HEK293T (cell line): ENCODE measurements at places on chromosomes 7 and 10.
A peak's percentile ranks its signal among the peaks of the same experiment; 100 is the strongest.

GRCh38 chr7:2143981-2144595 lies 88.7 kb downstream of the MAD1L1 start:
- DNase-seq, result no peak

- no peak for DNase-seq
Observed at GRCh38 chr7:157392256-157393037, 55.6 kb downstream of the DNAJB6 start.

DNA sequence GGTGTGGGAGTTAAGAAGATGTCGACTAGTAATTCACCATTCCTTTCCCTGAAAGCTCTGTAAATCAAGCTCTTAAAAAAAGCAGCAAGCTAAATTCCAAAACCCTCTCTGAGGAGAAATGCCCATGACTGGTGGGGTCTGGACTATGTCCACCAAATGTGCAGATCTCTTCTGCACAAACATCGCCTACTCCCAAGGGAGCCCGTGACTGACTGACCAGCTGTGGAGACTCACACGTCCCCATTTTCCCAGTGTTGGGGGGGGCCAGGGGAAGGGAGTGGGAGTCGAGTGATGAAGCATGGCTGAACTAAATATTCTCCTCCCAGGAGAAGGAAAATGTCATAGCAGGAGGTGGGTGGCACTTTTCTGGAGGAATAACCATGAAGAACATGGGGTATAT lies 164.1 kb upstream of the HPS1 start:
- DNase-seq, result no peak

DNA sequence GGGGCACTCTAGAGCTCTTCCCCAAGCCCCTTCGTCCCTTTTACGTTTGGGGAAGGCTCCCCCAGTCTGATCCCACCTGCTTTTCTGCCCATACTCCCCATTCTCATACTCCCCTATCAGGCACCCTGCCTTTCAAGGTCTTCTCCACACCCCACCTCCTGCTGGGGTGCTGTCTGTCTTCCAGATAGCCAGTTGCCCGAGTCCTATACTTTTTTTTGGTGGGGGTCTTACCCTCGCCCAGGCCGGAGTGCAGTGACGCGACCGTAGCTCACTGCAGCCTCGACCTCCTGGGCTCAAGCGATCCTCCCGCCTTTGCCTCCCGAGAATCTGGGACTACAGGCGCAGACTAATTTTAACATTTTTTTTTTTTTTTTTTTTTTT lies 775 bp upstream of the ABHD11 start:
- no peak for DNase-seq

DNA sequence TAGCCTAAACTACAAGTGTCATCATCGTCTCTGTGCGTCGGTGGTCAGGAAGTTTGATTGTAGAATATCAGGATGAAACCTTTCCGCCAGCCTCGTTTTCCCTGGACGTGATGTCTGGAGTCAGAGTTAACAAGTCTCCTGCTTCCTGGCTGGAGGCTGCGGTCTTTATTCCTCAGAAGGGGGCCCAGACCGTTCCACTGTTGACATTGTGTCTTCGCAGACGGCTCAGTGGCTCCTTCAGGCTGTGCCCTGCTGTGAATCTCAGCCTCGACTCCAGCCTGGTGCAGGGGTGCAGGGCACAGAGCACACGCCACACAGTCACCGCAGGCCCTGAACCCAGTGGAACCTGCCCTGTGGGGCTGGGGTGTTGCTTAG lies 37.2 kb upstream of the INSIG1 start:
- no peak for DNase-seq

GRCh38 chr7:85489498-85489897 lies 302.6 kb upstream of the SEMA3D start:
- DNase-seq, result no peak

DNA sequence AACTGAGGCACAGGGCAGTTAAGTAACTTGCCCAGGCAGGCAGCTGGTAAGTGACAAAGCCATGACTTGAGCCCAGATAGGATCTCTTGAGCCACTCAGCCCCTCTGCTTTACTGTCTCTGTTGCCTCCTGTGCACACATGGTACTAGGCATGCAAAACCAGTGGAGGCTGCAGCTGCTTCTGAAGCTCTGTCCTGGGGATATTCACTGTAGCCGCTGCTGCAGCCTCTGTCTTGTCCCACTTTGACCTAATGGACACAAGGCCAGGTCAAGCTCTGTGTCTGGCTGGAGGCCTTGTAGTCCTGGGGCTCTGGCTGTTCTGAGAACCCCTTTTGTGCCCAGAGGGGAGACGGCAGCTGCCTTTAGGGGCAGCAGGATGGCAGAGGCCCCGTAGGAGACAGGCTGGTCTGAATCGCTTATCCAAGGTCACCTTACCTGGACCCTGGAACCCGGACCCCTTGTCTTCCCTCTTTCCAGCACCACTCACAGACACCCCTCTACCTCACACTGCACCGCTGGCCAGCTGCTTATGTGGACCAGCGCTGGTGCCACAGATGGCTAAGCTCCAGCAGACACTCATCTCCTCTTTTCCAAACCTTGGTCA lies 57.6 kb downstream of the TSPAN15 start:
- DNase-seq, result no peak

- no peak for DNase-seq
Observed at GRCh38 chr7:5413449-5413786, 10.2 kb downstream of the TNRC18 start.

DNA sequence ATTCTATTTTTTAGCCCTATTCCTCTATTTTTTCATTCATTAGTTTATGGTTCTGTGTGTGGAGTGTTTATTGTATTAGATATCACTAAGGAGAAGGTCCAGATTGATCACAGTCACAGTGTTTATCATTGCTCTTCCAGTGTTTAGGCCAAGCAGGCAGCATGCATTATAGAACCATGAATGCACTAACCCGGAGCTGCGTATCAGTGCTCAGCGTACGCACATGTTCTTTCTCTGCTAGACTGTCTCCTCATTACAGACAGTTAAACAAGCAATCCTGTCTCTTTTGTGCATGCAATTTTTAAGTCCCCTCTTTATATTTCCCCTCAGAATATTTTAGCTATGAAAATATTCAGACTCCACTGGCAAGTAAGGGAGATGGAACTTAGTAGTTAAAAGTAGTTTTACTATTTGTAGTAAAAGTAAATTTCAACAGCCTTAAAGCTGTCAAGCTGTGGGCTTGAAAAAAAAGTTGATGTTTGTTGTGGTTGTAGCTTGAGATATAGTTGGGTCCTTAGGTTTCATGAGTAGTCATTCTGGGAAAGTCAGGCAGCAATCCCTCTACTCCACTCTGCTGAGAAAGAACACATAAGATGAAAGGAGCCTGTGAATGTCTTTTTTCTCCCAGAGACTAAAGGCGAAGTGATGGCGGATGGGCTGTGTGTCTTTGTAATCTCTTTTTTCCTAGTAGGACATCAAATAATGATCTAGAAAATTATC lies 260.4 kb downstream of the CDK14 start:
- no peak for DNase-seq

DNA sequence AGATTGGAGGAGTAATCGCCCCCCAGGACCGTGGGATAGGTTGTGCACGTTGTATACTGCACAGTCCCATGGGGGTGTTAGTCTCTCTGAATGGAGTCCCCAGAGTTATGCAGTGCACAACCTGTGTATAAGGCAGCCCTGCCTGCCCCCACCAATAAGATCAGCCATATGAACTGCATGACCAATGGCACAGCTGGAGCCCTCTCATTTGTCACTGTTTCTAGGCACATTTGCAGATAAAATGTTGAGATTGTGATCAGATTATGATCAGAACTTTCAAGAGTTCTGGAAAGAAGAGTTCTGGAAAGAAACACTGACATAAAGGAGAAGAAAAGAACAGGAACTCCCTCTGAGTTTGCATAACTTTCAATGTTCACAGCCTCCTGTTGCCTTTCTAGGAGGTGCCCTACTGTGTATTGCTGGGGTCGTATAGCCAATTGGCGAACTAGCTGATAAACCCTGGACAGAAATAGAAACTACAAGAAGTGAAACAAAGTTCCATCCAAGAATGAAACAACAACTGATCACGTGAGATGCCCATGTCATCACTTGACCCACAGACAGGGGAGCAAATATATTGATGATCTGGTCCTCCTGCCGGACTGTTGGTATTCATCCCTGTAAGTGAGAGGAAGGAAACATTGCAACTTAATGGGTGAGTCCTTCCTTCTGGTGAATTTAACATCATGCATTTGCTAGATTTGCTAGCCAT lies 49.6 kb upstream of the TOMM7 start:
- DNase-seq, result no peak

DNA sequence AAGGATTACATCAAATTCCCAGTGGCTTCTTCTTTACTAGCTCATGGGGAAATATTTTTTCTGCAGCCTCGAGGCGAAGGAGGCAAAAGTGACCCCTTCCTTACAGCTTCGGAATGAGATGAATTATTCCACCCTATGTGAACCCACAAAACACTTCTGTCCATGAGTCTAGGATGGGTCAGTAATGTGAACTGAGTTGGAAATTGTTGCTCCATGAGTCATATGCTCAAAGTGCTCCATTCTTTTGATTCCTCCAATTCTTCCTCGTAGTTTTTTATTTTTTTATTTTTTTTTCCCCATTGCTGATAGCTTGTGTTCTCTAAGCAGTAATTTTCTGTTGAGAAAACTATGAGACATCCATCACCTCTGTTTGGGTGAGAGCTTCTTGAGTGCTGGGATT lies 31.7 kb upstream of the FAM204A start:
- no peak for DNase-seq

DNA sequence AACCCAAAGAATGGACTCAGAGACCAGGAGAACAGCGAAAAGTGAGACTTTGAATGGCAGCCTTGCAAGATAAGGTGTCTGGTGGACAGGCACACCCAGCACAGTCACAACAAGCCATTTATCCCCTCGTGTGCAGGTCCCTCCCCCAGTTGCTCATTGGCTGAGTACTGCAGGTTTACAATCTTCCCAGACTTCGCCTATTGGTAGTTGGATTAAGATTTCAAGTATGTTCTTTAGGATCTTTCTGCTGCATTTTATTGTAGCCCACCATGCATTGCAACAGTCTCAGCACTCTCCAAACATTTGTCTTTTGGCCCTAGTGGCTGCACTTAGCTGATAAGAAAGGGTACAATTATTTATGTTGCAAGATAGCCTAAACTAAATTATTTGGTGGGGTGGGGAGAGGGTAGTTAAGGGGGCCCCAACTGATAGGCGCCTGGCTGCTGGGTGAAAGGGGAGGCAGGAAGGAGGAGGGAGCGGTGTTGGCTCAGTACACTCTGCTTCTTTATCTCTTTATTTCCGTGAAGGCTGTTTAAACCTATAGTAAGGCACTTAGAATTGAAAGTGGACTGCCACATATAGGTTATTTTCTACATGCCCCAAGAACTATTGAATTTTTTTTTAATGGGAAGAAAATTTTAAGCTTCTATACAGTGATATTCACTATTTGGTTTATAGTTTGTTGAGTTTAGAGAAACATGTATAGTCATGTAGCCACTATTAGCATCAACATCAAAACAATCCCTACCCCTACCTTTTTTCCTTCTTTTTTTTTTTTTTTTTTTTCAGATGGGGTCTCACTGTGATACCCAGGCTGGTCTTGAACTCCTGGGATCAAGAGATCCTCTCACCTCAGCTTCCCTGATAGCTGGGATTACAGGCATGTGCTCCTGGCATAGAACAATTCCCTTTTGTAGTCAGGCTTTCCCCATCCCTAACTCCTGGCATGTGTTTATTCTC lies 54.2 kb downstream of the GUSB start:
- DNase-seq, result peak; percentile 51

GRCh38 chr7:120865191-120865981 lies 7.4 kb upstream of the TSPAN12 start:
- no peak for DNase-seq

GRCh38 chr7:155458111-155458877 lies at the start of gene EN2:
Gene EN2, plus strand, starts transcription at chr7:155458129. Its CDS starts 249 bp downstream, at chr7:155458378.
- peak; percentile 60 for DNase-seq

DNA sequence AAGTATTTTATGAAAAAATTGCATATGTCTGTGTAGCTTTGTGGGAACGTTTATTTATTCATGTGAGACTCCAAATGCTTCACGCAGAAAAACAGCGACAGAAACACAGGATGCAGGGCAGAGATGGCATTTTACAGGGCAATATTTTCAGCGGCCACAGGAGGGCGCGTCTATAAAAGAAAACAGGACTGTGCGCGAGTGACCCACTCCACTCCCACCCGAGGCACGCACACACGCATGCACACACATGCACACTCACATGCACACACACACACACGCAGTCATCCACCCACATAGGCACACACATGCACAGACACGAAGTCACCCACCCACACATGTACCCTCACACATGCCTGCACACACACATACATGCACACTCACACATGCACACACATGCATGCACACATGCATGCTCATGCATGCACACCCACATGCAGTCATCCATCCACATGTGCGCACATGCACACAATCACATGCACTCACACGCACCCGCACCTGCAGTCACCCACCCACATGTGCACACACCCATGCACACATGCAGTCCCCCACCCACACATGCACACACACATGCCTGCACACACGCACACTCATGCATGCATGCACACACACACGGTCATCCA lies 96.3 kb downstream of the DNAJB6 start:
- DNase-seq, result peak; percentile 75
